ENCODE measurements at places on chromosomes 7 and 10.
A peak's percentile ranks its signal among the peaks of the same experiment; 100 is the strongest.

GRCh38 chr10:132066812-132067211, 1.1 kb downstream of the JAKMIP3 start:
- DNase-seq = no peak

GRCh38 chr7:38211940-38212339, 33.9 kb downstream of the STARD3NL start:
- DNase-seq = no peak

GRCh38 chr10:118974951-118975350, 54.6 kb upstream of the NANOS1 start:
- DNase-seq = no peak

DNA sequence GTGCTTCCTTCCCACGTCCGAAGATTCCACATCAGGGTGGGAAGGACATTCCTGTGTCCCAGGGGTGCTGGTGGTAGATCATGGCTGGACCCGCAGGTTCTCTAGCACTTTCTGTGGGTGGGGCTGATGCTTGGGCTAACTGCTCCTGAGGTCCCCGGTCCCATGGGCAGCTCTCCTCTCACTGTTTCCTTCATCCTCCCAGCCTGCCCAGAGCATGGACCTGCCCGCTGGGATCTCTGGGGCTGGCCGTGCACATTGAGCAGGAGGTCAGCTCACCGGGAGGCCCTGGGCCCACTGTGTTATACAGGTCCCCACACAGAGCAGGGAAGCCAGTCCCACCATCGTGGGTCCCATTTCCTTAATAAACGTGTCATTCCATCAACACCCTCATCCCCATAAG, 502.3 kb downstream of the TCERG1L start:
- no peak for DNase-seq

GRCh38 chr7:15464667-15465121, 97.1 kb downstream of the AGMO start:
- DNase-seq = no peak

DNA sequence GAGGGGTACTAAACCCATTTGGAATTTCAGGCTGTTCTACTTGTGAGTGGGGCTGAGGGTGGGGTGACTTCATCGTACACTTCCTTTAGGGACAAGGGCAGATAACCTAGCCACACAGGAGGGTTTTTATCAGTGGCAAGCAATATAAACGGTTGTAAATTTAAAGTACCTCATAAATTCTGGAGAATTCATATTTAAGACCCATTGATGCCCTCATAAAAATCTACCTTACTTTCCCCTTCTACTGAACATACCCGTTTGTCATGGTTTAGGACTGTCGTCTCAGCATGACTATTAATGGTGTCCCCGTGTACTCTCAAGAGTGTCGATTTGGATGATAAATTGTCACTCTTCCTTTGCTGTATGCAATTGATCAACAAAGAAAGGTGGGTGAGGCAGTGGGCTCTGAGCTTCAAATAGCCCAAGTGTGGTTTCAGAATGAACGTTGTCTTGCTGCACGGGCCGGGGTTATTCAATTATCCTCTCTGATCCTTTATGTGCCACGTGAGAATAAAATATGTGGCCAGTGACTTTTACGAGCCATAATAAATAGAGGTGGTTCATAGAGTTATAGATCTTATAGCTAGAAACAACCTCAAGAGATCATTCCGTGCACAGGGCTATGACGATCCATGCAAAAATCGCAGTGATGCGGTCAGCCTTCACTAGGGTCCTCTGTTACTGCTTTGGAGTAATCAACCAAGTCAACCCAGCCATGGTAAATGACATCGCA, 82.2 kb downstream of the FAM107B start:
- no peak for DNase-seq

DNA sequence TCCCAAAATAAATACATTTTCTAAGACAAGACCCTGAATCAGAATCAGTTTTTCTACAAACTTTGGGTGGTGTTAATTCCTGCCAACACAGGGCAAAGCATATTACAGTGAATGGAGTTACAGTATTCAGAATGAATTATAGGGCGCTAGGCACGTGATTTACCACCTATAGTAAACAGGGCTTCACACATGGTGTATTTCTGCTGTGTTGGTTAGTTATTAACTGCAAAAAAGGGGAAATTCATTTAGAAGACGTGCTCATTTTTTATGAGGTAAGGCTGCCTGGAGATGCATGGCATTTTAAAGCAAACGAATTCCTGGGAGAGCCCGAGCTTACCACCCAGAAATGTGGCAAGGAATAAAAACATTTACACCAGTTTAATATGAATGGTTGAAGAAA, 393.8 kb downstream of the LRMDA start:
- DNase-seq = no peak

DNA sequence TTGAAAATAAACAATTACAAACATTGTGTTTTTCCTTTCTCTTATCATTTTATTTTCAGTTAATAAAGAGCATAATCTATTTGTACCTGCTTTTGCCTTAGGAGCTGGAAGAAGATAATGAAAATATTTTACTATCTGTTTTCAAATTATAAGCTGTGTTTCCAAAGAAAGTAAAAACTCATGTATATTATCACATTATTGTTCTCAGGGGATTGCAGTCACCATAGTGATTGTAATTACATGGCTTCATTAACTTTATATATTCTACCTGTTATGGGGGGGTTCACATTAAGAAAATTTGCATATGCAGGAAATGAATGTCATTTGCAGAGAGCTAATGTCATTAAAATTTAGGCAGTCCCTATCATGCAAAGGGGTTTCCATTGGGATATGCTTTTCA, 542.3 kb downstream of the NXPH1 start:
- DNase-seq = no peak

DNA sequence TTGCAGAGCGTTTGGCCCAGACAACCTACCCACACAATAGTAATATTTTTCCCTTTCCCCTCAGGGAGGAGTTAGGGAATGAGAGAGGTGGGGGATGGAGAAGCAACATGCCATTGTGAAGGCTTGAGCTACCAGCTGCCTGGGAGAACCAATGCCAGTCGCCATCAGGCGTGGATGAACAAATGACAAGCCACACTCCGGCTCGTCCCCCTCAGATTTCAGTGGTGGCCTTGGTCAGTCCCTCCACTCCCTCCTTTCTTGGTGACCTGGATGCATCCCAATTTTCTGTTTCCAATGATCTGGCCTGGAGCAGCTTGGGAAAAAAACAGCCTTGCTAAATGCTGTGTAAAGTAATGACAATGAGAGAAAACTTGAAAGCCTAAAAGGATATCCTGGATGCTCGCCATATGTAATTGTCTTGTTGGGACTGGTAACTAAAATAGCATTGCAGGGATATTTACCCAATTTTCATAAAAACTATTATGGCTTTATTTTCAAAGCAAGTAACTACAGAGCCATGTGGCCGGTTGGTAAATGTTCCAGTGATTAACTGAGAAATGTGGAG, 110.7 kb downstream of the ICA1 start:
- DNase-seq = no peak

- no peak for DNase-seq
Observed at GRCh38 chr7:131522325-131522930, 34.0 kb downstream of the PODXL start.

DNA sequence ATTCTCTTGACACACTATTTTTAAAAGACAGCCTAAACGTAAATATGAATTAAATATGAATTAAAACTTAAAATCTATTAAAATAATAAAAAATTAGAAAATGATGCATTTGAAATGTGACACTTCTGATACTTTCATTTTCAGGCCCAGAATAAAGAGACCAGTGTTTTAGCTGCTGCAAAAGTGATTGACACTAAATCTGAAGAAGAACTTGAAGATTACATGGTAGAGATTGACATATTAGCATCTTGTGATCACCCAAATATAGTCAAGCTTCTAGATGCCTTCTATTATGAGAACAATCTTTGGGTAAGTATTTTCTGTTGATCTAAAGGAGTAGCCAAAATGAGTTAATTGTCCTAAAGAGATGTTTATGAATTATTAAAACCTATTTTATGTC, 23.6 kb downstream of the SLK start:
- DNase-seq = no peak

DNA sequence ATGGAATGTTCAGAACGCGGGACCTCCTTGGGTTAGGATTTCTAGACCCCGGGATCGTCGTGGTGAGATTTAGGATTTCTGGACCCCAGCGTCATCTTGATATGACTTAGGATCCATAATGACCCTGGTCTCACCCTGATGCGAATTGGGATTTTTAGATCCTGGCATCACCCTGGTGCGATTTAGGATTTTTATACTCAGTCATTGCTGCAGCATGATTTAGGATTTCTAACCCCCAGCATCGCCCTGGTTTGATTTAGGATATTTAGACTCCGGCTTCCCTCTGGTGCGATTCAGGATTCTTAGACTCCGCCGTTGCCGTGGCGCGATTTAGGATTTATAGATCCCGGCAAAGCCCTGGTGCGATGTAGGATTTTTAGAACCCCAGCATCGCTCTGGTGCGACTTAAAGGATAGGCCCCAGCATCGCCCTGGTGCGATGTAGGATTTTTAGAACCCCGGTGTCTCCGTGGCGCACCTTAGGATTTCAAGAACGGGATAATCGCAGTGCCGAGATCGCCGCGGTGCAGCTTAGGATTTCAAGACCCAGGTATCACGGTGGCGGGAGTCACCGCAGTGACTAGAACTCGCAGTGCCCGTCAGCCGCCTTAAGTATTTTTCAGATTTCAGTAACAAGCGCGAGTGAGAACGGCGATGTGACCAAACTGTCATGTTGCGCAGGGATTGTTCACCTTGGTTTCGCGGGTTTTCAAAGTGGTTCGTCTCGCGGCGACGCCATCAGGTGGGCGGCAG, 814 bp downstream of the MEST start:
- peak; percentile 72 for DNase-seq

DNA sequence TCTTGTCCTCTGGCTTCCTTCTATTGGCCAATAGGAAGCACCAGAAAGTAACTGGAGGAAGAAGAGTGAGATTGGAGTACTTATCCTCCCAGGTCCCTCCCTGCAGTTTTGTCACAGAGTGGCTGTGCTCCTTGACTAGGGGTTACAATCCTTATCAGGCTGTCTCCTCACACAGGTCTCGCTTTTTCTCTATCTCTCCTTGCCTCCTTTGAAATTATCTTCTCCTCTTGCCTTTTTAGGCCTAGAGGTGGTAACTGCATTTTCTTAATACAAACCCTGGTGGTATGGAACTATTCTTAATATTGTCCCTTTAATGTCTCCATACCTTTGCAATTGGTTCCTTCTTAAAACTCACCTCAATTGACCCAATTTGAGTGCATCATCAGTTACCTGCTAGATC, 2.7 kb downstream of the PRSS37 start:
- DNase-seq = no peak

DNA sequence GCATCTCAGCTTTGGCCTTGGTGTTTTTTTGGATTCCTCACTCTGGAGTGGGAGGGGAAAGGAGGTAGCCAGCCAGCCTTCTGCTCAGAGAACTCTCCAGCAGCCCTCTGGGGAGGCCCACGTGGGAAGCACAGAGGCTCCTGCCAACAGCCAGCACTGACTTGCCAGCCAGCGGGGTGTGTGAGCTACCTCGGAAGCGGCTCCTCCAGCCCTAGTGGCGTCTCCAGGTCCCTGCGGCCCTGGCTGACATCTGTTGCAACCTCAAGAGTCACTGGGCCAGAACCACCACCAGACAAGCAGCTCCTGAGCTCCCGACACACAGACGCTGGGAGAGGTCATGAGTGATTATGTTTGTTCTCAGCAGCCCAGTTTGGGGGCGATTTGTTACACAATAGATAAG, 180.2 kb upstream of the FZD8 start:
- no peak for DNase-seq

- no peak for DNase-seq
Observed at GRCh38 chr7:94174956-94175355, 170.8 kb upstream of the BET1 start.

GRCh38 chr7:44539669-44540506, 1.2 kb downstream of the NPC1L1 start:
- DNase-seq = no peak

DNA sequence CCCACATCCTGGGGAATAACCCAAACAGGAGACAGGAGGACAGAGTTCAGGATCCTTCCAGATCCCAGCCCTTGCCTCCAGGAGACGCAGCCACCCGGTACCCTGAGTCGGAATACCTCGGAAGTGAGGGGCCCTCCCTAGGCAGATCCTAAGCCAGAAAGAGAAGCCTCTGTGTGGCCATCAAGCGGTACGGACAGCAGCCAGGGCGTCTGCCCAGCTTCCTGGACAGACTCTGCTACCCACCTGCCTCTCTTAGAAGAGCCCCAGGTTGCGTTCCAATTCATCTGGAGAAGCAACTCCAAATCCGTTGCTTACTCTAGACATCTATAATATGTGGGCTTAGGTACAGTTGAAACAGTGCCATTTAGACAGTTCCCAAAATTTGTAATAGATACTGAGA, 220.2 kb upstream of the SH2B2 start:
- no peak for DNase-seq

DNA sequence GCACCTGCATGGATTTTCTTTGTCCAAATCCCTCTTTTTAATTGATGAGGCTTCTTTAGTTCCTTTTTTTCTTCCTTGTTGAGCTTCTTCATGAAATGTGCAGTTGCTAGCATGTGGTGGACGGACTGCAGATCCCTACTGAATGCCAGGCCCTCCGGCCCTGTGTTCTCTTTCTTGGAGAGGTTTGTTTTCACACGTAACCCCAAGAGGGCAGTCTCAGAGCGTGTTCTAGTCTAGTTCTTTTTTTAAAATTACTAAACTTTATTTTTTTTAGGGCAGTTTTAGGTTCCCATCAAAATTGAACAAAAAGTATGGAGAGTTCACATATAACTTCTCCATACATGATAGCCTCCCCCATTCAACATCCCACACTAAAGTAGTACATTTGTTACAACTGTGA, 190.0 kb downstream of the CFTR start:
- DNase-seq = no peak

GRCh38 chr10:35712486-35712885, 70.4 kb upstream of the FZD8 start:
- DNase-seq = no peak

GRCh38 chr7:158015403-158016179, 572.0 kb downstream of the PTPRN2 start:
- peak; percentile 95 for DNase-seq

DNA sequence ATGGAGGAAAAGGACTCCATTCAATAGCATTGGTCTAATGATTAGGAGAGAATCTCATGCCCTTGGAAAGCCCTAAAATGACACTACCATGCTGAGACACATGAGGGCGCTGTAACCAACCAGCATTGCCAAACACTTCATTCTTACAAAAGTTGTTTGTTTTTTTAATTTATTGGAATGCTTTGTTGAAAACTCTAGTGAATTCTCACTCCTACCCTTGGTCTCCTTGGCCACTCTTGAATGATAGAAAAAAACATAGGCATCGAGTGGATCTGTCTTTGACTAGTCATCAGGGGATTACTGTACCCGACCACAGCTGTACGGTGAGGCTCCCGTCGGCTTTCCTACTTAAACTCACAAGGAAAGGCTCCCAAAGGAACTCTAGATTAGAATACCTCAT, 29.3 kb upstream of the ADD3 start:
- DNase-seq = no peak

- DNase-seq = no peak
Observed at GRCh38 chr7:158569858-158570323, 17.7 kb downstream of the PTPRN2 start.

GRCh38 chr10:73780966-73781365, 882 bp upstream of the CHCHD1 start:
- DNase-seq = no peak
